Activated CD8-positive, alpha-beta memory T cell treated with anti-CD3 and anti-CD28 coated beads for 4 hours (primary cell): ENCODE measurements at places on chromosomes 12 and 14.

GRCh38 chr14:99774556-99775307, 18.5 kb upstream of the EML1 start:
- no peak for DNase-seq

DNA sequence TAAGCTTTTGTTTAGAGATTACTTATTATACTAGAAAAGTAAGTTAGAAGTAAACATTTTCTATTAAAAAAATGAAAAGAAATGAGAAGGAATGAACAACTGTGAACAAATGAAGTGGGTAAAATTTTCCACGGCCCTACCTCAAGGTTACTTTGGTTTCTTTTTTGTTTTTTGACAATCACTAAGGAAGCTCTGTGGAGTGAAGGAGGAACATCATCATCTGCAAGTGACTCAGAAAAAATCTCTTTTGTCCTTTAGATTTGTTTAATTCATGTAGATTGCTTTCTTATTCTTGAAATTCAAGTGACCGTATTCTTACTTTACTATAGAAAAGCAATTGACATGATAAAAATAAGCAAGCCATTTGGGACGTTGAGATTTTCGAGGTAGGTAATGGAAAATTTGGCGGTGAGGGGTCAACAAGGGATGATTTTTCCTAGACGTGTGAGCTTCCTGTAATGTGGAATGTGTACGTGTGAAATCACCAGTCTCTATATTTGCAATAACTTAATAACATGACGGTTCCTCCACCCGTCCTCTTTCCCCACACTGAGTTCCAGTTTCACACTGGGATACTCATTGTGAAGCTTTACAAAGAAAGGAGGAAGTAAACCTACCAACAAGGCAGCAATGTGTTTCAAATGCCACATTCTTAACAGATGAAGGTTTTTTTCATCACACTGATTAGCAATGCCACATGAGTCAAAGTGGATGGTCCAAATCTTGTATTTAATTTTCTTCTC, 62.3 kb upstream of the EGLN3 start:
- DNase-seq, result no peak

- DNase-seq, result no peak
These were observed 134.7 kb upstream of the CPM start for GRCh38 chr12:69067713-69068112.

- DNase-seq, result no peak
These were observed 7.8 kb downstream of the ARHGEF25 start for GRCh38 chr12:57618966-57619433.

GRCh38 chr14:58138714-58139482, 13.1 kb downstream of the ARMH4 start:
- DNase-seq, result no peak

DNA sequence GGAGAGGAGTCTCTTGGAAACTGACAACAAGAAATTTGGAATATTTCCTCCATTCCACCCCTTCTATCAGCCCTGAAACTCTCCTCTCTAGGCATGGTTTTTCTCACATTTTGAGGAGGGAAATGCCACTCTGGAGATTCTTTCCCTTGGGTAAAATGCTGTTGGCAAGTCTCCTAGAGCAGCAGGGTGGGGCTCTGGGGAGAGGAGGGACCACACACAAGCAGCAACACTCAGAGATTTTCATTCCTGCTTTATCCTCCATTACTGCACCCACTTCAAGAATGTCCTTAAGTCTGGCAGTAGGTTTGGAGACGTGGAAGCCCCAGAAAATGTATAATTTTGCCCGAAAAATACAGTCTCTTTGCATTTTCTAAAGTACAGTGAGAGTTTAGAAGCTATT, 130.8 kb upstream of the FLRT2 start:
- no peak for DNase-seq

- DNase-seq, result no peak
These were observed 8.0 kb downstream of the RBMS2 start for GRCh38 chr12:56529656-56530055.
